ENCODE measurements at places on chromosomes 3 and 15.

GRCh38 chr3:16514021-16514700 is 662 bp upstream of the RFTN1 start:
- peak; percentile 36 for DNase-seq

- DNase-seq, result no peak
Measured at GRCh38 chr15:37359893-37360290, 259.5 kb upstream of the MEIS2 start.

DNA sequence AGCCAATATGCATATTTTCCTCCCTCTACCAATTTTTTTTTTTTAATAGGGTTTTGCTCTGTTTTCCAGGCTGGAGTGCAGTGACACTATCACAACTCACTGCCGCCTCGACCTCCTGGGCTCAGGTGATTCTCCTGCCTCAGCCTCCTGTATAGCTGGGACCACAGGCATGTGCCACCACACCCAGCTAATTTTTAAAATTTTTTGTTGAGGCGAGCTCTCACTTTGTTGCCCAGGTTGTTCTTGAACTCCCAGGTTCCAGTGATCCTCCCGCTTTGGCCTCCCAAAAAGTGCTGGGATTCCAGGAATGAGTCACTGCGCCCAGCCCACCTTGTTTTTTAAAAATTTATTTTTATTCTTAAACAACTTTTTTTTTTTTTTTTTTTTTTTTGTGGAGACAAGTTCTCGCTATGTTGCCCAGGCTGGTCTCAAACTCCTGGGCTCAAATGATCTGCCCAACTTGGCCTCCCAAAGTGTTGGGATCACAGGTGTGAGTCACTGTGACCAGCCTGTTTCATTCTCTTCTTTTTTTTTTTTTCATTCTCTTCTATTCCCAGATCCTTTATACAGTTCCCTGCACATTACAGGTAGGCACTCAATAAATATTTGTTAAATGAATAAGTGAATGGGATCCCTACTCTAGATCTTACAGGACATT is 40.5 kb upstream of the PIK3CB start:
- DNase-seq, result no peak

DNA sequence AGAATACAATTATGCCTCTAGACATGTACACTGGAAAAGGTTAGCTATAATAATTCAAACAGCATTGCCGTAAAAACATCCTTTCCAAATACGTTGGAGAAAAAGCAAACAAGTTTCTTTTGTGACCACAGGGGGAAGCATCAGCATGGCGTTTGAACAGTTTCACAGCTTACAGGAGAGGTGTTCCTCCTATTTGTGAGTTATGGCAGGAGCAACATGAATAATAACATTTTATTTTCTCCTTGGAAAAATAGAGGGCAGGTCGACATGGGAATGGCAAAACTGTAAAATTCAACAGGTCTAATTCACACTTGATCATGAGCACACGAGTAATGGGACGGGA is 39.7 kb upstream of the GADL1 start:
- peak; percentile 17 for DNase-seq

DNA sequence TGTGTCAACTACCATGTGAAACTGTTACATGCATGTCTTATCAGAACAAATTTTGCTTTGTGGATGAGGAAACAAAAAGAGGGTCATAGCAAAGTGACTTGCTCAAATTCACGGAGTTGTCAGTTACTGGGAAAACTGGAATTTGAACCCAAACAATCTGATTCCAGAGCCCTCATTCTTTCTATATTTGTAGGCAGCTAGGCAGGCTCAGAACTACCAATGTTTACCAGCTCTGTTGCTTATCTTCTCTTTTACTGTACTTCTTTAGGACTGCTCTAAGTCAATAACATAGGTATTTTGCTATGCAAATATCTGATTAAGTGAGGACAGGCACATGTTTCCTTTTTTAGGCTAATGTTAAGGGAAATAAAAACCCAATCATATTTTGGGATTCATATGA is 450.5 kb downstream of the ZPLD1 start:
- no peak for DNase-seq

Measured in activated naive CD4-positive, alpha-beta T cell treated with anti-CD3 and anti-CD28 coated beads for 36 hours (primary cell).